Left colon (tissue), 2 donors: ENCODE measurements at places on chromosomes 7 and 10.

- DNase-seq: no peak
These were observed 200.1 kb downstream of the SLC25A13 start for GRCh38 chr7:96121752-96122151.

GRCh38 chr10:78727728-78728127 is 341.0 kb upstream of the ZMIZ1 start:
- no peak for DNase-seq

DNA sequence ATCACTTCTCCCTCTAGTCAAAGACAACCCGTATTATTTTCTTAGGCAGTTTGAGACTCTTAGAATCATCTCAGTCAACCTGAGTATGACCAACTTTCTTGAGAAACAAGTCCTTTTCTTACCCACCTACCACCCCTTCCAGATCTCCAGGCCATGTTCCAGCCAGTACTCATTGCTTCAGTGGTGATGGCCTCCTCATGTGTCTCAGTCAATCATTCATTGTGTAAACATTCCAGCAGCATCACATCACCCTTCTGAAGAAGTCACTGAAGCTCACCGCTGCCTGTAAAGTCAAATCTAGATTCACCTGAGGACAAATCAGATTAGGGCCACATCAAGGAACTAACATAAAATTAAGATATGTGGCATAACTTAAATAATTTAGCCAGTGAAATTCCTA is 467.2 kb upstream of the NRP1 start:
- no peak for DNase-seq

- DNase-seq: no peak
These were observed 266.2 kb downstream of the HTR7 start for GRCh38 chr10:90591629-90592028.

DNA sequence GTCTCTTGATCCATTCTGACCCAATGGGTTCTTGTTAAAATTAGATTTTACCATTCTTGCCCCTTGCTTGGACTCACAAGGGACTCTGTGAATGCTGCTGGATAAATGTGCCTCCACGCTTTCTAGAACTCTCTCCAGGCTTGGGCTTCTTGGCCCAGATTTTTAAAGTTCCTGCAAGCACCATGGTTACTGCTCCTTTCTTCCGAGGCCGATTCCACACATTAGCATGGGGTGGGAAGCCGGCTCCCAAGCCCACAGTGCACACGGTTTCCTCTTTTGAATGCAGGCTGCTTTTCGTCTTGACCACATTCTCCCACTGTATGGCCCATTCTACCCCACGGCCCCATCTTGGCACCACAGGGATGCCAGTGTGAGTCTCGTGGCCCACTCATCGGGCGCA is 174.3 kb upstream of the PITRM1 start:
- no peak for DNase-seq

GRCh38 chr7:51619880-51620279 is 303.3 kb upstream of the COBL start:
- no peak for DNase-seq

- DNase-seq: no peak
These were observed 66.4 kb upstream of the FAM180A start for GRCh38 chr7:135815033-135815432.

GRCh38 chr7:69803699-69804516 is 205.6 kb downstream of the AUTS2 start:
- no peak for DNase-seq

DNA sequence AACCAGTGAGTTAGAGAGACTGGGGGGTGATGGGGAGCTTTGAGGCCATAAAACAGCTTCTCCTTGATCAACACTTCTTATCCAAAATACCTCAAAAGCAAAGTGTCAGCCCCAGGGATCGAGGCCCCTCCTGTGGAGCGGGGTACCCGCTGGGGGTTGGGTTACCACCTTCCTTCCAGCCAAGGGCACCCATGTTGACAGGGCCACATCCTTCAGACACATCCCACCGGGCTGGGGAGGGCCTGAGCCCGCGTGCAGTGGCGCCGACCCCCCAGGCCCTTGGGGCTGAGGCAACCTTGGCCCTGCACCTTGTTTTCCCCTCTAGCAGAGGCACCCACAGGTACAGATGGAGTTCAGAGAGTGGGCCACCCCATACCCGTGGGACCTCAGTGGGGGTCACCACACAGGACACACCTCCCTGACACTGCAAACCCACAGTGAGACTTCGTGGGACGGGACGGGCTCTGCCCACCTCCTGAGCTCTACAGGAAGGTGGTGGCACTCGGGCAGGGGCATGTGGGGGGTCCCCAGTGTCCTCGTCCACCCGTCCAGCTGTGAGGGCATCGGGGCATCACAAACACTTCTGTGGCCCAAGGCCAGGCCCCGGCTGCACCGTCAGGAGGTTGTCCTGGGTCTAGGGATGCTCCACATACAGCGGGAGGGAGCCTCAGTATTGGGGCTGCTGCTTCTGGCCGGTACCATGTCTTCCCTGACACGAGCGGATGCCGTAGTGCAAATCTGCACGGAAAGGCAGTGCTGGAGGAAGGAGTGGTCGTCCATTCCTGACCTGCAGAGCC is 10.7 kb downstream of the DPYSL4 start:
- DNase-seq: no peak

GRCh38 chr7:3569643-3570042 is 268.6 kb downstream of the SDK1 start:
- DNase-seq: no peak

GRCh38 chr7:71972534-71972933 is 439.6 kb downstream of the CALN1 start:
- DNase-seq: no peak

DNA sequence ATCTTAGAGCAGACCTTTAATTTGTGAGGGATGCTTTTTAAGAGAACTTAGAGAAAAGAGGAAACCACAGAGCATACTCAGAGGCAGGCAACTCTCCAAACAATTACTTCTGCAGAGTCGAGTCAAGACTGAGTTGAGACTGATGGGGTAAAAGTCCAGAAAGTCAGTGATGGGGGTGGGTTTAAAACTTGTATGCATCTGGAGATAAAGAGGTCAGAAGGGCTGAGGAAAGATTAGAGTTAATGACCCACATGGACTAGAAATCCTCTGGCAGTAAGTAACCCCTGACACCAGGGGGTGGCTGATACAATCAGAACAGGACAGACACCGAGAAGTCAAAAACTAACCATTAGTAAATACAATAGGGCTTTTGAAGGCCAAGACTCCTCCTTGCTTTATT is 42.4 kb upstream of the SEPTIN7 start:
- DNase-seq: no peak

DNA sequence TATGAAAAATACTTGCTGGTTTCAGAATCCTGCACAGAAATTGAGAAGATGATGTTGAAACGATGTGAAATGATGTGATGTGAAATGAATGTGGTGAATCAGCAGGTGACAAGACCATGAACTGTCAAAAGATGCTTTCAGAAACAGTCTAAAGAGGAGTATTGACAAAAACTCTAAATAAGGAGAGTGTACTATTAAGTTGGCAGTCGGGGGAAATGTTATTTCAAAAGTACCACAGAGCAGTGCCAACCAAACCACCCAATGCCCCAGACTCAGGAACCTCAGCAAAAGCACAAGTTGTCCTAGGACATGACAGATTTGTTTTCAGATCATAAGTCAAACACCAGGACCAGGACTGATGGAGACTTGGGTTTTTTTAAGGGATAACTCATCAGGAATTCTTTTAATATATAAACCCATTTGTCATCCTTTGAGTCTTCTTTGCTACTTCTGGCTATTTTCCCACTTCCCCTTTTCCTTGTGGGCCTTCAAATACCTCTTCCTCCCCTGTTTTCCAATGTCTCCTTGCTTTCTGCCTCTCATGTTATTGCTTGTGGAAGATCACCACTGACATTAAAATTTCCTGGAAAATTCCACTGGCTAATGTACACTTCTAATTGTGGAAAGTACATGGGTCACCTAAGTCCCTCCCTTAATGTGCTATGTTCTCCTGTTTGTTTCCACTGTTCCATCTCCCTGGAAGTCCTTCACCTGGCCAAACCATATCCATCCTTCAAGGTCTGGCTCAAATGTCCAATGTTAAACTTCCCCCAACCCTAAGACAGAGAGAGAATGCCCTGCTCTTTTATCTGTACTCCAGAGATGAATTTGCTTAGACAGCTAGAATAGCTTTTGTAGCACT is 10.2 kb upstream of the PPP1R3C start:
- DNase-seq: no peak

DNA sequence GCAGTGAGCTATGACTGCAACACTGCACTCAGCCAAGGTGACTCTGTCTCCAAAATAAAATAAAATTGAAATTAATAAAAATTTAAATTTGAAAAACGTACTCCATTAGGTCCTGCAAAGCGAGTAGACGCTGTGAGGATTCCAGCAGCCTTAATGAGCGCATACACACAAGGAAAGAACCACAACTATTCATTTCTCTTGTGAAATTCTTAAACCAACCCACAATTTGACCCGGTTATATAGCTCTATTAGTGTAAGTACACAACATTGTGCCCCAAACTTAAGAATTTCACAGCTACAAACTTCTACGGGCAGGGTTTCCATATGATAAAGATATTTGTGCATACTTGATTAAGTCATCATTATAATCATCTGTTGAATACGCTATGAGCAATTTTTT is 84.4 kb downstream of the PARD3 start:
- DNase-seq: no peak

DNA sequence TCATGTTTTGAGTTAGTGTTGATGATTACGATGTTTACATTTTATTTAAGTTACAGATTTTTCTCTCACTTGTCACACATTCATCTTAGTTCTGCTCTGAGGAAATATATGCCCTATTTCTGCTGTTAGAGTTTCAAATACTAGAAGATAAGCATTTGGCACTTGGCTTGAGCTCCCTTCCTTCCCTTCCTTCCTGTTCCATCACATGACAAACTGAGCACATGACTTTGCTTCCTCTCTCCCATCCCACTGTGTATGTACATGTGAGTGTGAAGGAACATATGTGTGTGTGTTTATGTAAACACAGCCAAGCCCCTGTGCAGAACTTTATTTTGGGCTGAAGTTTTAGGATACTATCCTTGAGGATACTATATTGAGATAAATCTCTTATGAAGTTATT is 795.9 kb upstream of the IGFBP3 start:
- DNase-seq: no peak

GRCh38 chr7:7099584-7100014 is 82.7 kb upstream of the C1GALT1 start:
- peak; percentile 44 for DNase-seq
